ENCODE measurements at places on chromosomes 4 and X.

DNA sequence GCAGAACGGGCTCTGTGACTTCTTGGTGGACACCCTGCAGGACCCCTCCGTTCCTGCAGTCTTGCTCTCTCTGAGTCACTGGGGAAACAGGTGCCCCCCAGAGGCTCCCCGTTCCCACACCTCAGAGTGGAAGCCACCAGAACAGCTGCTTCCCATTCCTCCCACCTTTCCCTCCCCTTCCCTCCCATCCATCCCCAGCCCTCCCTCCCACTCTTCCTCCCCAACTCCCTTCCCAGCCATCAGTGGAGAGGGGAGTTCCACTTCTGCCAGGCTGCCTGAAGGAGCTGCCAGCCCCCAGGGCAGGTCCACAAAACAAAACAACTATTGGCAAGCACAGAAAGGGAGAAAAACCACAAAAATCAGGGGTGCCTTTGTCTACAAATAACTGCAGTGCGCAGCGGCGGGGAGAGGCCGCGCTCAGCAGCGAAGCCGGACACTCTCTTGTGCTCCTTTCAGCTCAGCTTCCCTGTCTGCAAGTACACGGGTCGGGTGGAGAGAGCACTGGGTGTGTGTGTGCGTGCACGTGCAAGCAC is 8.1 kb downstream of the SSR4 start:
- no peak for DNase-seq

GRCh38 chr4:123113155-123113554 is 190.8 kb upstream of the NUDT6 start:
- no peak for DNase-seq

GRCh38 chrX:134641346-134641745 is 16.9 kb downstream of the PLAC1 start:
- DNase-seq: no peak

DNA sequence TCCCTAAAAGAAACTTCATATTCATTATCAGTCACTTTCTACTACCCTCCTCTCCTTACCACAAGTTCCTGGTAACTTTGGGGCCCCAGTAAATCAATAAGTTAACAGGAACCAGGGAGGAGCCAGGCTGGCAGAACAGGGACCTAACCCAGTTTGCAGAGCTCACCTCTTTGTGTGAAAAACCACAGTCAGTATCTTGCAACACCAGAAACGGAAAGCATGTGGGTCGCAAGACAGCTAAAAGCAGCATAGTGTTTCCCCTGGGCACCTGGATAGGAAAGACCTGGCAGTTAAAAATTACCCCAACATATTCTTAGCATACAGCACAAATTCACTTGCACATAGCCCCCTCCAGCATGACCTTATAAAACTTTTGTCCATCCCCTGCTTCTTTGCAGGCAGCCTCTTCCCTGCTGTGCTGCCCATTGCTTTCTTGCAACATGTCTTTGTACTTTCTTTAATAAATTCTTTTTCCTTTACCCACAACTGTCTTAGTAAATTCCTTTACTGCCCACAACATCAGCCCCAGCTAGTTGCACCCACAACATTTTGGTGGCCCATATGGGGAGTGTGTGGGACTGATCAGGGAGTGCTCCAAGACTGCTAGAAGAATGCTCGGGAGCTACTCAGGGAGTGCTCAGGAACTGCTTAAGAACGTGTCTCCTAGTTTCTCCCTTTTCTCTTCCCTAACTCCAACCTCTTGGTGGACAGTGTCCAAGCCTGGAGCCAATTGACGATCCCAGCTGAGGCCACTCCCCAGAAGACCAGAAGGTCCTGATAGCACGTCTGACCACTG is 83.4 kb downstream of the MSN start:
- no peak for DNase-seq

- no peak for DNase-seq
Observed at GRCh38 chr4:62387808-62388207, 1187.7 kb downstream of the ADGRL3 start.

DNA sequence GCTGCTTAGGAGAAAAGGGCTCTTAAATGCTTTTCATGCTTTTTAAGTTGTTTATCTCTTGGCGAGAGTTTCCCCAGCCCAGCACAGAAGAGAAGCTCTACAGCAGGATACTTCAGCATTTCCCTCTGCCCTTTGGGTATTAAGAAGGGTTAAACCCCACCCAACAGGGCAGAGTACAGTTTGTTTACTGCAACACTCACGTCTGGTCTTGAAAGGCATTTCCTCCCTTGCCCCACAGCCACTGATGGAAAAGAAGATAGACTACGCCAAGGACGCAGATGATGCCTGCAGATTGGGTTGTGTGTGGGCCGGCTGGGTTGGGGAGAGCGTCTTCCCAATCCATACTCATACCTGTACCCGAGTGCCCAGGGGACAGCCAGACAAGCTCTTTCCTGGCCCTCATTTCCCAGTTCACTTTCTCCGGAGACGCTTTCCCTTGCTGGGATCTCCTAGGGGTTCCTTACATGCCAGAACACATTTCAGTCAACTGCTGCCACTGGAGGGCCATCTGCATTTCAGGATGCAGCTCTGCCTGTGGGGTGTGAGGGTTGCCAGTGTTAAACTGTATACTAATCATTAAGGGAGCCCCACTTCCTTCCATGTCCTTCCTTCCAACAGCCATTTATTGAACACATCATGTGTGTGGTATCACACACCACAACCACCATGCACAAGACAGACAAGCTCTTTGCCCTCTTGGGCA is 96.5 kb upstream of the DHX15 start:
- DNase-seq: no peak

DNA sequence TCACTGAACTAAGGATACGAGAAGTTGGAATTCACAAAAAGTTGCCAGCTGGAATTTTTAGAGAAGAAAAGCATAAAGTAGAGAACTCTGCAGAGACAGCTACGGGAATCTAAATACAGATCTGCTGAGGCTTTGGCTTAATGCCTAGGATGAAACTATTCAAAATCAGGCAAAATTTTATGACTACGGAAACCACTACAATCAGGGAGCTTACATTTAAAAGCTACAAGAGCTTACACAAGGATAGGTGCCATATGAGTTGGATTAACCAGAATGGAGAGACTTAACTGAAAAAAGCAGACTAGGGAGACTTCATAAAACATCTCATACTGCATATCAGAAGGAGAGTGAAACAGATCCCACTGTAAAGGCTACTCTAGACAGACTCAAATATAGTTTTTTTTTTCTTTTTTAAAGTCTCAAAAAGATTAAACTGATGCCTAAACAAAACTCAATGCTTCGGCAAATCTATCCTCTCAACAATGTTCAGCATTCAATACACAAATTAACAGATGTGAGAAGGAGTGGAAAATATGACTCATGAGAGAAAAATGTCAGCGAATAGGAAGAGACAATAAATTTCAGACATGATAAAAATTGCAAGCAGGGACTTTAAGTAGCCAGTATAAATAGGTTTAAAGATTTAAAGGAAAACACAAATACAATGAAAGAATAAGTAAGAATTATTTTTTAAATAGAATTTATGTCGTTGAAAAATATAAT is 586.1 kb downstream of the FSTL5 start:
- DNase-seq: peak; percentile 92

DNA sequence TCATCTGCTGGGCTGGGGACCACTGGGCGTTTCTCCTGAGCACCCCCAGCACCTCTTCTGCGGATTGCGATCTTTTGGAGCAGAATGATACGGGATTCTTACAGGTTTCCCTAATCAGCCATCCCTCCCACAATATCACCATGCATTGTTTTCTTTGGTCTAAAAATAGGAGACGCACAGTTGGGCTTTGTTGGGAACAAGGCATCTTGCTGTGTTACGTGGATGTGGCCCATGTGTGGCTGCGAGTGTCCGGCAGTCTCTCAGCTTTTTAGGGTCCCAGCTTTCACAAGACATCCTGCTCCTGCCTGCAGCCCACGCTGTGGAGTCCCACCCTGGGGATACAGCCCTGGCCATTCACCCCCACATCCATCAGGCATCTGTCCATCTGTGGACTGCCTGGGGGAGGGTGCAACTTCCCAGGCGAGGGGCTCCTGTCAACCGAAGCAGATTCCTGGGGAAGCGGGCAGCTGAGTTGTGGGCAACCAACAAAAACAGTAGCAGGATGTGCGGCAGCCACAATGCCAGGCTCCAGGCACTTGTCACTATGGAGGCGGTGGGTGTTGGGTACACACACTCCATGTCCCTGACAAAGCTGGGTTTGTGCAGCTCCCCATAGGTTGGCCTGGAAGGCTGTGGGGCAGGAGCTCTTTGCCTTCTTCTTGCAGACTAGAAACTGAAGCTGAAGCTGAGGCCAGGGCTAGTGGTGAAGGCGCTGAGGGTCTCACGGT is 185.5 kb upstream of the PSAPL1 start:
- DNase-seq: no peak

GRCh38 chrX:131366407-131366806 is 77.3 kb upstream of the IGSF1 start:
- DNase-seq: no peak

DNA sequence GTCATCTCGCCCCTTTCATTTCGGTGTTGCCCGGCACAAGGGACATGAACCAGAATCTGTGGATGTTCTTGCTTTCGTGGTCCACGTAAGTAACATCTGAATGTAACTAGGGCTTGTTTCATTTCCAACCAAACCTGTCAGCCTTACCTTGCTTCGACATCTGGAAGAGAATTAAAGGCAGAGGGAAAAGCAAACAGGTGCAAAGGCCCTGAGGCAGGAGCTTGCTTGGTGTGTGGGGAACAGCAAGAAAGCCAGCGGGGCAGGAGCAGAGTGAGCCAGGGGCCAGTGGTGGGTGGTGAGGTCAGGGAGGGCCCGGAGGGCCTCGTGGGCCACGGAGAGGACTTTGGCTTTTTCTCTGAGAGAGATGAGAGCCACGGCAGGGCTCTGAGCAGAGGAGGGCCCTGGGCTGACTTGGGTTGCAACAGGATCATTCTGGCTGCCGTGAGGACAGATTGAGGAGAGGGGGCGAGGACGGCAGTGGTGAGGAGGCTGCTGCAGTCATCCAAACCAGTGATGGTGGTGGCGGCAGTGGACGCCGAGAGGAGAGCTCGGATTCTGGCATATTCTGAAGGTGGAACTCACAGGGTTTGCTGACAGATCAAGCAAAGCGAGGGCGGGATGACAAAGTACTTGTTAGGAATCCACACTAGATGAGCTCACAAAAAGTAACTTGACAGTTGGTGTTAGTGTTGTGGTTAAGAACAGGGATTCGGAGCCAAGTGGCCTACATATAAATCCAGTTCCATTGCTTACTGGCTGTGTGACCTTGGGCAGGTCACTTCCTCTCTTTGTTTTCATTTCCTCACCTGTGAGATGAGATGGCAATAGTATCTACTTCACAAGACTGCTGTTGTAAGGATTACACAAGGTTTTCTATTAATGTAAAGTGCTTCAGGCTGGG is 6.8 kb upstream of the WDR13 start:
- peak; percentile 71 for DNase-seq

GRCh38 chr4:71992571-71993312 is 39.1 kb upstream of the NPFFR2 start:
- DNase-seq: peak; percentile 9

DNA sequence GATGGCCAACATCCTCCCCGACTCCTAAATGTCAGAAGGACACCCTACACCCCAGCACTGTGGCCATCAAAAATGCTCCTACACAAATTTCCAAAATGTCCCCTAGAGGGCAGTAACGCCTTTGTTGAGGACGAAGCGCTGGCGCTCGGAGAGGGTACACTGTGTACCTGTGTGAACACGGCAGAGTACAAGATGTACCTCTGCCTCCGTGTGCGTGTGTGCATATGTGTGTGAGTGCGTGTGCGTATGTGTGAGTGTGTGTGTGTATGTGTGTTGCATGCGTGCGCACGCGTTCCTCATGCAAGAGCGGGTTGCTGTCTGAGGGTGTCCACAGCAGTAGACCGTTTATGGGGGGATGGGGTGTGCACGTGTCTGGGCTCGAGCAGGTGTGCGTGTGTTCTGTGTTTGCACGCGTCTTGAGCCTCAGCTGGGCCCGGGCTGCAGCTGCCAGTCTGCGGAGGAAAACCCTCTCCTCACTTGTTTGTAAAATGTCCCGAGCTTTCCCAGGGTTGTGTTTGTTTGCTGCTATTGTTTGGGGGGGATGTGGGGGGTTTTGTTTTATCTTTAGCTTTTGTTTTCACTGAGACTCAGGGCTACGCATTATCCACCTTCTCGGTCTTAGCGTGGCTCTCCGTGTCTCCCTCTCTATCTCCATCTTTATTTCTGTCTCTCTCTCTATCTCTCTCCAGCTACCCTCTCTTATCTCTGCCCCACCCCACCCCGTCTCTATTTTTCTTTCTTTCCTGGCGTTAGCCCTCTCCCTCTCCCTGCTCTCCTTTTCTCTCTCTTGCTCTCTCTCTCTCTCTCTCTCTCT is 10.4 kb upstream of the TSPYL2 start:
- peak; percentile 68 for DNase-seq

GRCh38 chr4:157804986-157805385 is 367.8 kb downstream of the GASK1B start:
- DNase-seq: peak; percentile 34

DNA sequence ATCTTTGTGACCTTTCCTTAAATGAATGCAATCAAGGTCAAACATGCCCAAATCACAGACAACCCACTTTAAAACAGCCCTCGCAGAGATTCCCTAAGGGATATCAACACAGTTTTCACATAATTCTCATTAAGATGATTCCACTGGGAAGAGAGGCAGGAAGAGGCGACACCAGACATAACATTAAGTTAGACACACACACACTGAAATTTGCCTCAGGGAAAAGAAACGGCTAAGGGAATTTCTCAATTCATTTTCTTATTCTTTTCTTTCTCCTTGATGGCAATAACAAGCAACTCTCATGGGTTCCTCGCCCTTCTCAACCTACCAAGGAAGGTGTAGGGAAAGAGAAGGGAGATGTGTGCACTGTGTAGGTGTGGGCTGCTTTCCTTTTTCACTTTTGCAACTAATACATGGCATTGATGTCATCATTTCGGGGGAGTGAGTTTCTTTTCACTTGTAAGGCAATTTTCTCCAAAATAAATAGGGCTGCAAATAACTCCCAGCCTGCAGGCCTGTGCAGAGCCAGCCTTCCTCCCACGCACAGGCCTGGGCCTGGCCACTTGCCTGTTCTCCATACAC is 41.4 kb downstream of the SOD3 start:
- no peak for DNase-seq

DNA sequence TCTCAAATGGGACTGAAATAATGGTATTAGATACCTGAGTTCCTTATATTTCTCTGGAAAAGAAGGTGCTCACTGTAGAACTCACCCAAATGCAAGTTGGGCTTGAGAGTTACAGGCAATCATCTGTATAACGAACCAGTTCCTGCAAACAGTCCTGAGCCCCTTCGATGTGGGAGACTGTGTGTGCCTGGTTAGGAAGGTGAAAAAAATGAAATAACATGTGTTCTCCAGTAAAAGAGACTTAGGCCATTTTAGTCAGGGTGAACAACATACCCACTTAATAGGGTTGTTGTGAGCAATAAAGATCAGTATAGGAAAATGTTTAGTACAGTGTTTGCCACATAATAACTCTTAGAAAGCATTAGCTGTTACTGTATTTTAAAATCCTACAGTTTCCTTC is 23.4 kb downstream of the STIM2 start:
- no peak for DNase-seq

- no peak for DNase-seq
Observed at GRCh38 chr4:166737430-166737829, 496.9 kb downstream of the SPOCK3 start.

- no peak for DNase-seq
Observed at GRCh38 chr4:100170986-100171385, 19.3 kb downstream of the DDIT4L start.
